ENCODE measurements at places on chromosomes 4 and X. TPM values are rescaled to one million over a fixed set of nuclear protein-coding genes. Genes with fewer than 3 reads are reported as not detected.

Gene UCP1
- not detected for total RNA-seq

Gene ARL9
- total RNA-seq = not detected

Gene UGDH
- total RNA-seq = 55.8 TPM

Gene GSPT2
- total RNA-seq = 4.8 TPM

Gene PHEX
- 3.8 TPM for total RNA-seq

Gene HMX1
- total RNA-seq = not detected

Gene HTR2C
- total RNA-seq = not detected

Gene DHRSX
- total RNA-seq = 28.5 TPM

GRCh38 chr4:39354254-39354552 is 12.0 kb downstream of the RFC1 start:
- no peak for DNase-seq
- peak overlapping the region; percentile 64 for H3K27ac ChIP-seq
- no peaks in the 10 kb centered on the region for H3K27me3 ChIP-seq
- H3K36me3 ChIP-seq = peaks cover 7% of the 10 kb centered on the region
- H3K4me3 ChIP-seq = no peak overlapping the region

DNA sequence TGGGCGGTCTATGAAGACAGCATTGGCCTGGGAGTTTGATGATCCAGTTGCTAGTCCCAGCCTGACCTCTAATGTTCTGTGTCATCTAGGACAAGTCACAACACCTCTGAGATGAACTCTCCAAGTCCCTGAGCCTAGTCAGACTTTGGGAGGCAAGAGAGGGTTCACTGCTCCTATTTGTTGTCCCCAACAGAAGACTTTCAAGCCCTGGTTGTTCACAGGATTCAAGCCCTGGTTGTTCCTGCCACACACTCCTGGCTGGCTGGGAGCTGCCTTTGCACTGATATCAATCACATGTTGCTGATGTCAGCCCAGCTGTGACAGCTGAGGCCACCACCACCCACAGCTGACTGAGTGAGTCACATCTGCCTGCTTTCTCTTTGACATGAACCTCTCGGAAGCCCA is 253.2 kb upstream of the RASGEF1B start:
- H3K4me3 ChIP-seq = no peak overlapping the region
- peaks cover 8% of the 10 kb centered on the region for H3K4me1 ChIP-seq
- H3K27me3 ChIP-seq = no peaks in the 10 kb centered on the region
- H3K36me3 ChIP-seq = no peaks in the 10 kb centered on the region

DNA sequence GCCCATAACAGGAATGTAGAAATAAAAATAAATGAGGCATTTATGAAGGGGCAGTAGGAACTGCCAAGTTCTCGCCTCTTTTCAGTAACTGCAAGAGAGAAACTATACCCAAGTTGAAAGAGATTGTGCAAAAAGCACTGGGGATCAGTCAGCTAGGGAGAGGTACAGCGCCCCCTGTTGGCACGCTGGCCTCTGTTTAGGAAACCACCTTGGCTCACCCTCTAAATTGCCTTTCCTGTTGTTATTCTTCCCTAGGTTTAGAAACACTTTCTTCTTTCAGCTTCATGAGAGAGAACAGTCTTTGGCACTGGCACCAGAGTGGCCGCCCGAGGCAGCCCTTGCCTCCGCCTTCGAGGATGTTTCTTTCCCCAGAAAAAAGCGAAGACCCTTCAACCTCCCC is 348.5 kb downstream of the MID1IP1 start:
- no peaks in the 10 kb centered on the region for H3K27me3 ChIP-seq
- DNase-seq = peak; percentile 78
- H3K4me1 ChIP-seq = no peaks in the 10 kb centered on the region
- no peak overlapping the region for H3K4me3 ChIP-seq

DNA sequence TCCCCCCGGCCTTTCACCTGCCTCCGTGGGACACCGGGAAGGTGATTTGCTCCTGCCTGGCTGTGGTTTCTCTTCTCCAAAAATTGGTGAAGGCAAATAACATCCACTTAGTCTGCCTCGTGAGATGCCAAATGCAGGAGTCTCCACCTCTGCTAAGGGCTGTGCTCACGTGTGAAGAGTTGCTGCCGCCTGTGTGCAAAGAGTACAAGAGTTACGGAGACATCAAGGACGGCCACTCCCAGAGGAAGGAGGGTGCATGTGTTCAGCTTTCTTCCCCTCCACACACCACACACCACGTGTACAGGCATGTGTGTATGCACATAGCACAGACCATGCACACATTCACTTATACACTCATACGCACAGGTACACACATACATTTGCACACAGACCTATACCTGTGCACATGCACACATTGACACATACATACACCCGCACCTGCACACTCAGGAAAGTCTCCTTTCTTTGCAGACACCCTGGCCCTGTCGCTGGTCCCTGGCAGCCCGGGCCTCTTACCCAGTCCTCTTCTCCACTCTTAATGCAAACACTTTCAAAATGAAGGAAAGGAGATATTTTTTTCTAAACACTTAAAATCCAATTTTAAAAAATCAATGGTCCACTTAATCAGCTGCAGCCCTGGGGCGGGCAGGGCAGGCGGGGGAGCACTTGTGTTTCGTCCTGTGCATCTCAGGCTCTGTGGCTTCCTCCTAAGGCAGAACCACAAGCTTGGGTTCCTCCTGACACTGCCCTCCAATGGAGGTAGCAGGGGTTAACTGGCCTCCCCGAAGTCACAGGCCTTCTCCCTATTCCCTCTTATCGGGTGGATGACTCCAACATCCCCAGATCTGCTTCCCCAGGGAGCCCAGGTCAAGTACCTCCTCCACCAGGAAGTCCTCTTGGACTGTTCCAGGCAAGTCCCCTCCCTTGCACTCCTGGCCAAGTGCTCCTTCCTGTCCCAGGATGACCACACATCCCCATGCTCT is 103.0 kb downstream of the CPZ start:
- H3K36me3 ChIP-seq = no peaks in the 10 kb centered on the region
- no peak for DNase-seq
- no peaks in the 10 kb centered on the region for H3K27me3 ChIP-seq
- no peak overlapping the region for H3K27ac ChIP-seq
- H3K4me1 ChIP-seq = no peaks in the 10 kb centered on the region

DNA sequence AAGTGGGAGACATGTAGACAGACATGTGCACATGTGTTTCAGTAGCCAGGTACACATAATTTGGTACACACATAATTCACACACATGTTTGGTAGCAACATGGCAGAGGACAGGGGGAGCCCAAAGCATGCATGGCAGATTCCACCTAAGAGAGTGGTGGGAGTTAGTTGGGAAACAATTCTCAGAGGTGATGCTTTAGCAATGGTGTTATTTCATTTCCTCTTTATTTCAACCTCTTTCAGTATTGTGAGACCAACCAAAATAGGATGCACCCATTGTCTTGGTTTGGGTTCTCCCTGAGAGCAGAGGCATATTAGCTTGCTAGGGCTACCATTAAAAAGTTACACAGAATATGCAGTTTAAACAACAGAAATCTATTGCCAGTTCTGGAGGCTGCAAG is 92.2 kb upstream of the ANXA3 start:
- H3K4me1 ChIP-seq = peaks cover 8% of the 10 kb centered on the region
- no peaks in the 10 kb centered on the region for H3K36me3 ChIP-seq
- DNase-seq = no peak
- H3K27me3 ChIP-seq = no peaks in the 10 kb centered on the region

DNA sequence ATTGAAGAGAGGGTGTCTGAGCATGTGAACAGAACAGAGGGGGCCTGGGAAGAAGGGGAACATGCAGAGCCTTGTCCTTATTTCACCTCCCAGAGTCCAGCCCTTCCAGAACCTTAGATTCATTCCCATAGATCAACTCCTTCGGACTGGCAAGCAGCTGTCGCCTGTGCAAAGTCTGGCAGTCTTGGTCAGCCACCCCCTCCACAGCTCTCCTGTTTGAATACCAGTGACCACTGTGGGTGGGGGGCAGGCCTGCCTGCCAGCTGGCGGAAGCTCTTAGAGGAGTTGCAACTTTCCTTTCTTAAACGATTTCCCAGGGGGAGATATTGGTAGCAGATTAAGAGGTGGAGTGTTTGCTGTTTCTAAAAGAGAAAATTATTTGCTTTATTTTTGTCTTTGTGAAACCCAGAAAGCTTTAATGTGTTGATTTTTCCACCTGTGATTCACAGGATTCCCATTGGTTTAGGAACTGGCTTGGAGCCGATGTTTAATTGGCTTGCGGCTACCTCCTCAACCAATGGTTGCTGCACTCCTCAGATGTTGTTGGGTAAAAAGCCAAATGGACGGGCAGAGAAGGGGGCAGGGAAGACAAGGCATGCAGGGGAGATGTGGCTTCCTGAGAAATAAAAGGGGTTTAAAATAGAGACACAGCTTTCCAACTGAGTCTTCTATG is 62.2 kb upstream of the PRPS1 start:
- peaks cover 23% of the 10 kb centered on the region for H3K4me1 ChIP-seq
- no peaks in the 10 kb centered on the region for H3K27me3 ChIP-seq
- DNase-seq = peak; percentile 72
- peak overlapping the region; percentile 83 for H3K27ac ChIP-seq

GRCh38 chrX:1778817-1779216 is 164.0 kb downstream of the ASMT start:
- H3K27me3 ChIP-seq = no peaks in the 10 kb centered on the region
- no peaks in the 10 kb centered on the region for H3K36me3 ChIP-seq
- H3K4me1 ChIP-seq = no peaks in the 10 kb centered on the region

DNA sequence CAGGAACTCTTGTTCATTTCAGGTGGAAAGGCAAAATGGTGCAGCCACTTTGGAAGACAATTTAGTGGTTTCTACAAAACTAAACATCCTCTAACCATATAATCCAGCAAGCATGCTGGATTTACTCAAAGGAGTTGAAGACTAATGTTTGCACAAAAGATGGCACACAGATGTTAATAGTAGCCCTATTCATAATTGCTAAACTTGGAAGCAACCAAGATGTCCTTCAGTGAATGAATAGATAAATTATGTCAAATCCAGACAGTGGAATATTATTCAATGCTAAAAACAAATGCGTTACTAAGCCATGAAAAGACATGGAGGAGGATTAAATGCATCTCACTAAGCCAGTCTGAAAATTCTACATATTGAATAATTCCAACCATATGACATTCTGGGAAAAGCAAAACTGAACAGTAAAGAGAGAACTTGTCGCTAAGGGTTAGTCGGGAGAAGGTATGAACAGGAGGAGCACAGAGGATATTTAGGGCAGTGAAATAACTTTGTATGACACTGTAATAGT is 48.2 kb upstream of the PCDH7 start:
- DNase-seq = no peak
- no peaks in the 10 kb centered on the region for H3K27me3 ChIP-seq
- H3K36me3 ChIP-seq = no peaks in the 10 kb centered on the region
- no peak overlapping the region for H3K27ac ChIP-seq
- H3K4me1 ChIP-seq = no peaks in the 10 kb centered on the region

DNA sequence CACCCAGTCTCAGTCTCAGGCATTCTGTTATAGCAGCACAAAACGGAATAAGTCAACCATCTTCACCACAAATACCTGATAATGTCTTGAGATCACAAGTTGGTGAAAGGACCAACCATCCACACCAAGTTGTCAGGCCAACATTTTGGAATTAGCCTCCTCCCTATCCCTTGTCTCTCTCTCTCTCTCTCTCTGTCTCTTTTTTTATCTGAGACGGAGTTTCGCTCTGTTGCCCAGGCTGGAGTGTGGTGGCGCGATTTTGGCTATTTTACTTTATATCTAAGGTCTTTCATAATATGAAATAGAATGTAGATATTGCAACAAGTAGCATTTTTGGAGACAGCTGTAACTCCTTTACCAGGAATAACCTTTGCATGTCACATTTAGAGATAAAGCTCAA is 15.7 kb downstream of the ADH1A start:
- no peaks in the 10 kb centered on the region for H3K4me1 ChIP-seq
- no peak overlapping the region for H3K4me3 ChIP-seq
- no peak for DNase-seq

GRCh38 chr4:17020901-17021300 is 122.5 kb upstream of the LDB2 start:
- DNase-seq = no peak
- no peak overlapping the region for H3K4me3 ChIP-seq
- no peaks in the 10 kb centered on the region for H3K27me3 ChIP-seq
- H3K36me3 ChIP-seq = no peaks in the 10 kb centered on the region
- H3K4me1 ChIP-seq = no peaks in the 10 kb centered on the region

All from thyroid gland (tissue), 4 donors.